ENCODE measurements at places on chromosomes 1 and 21.

DNA sequence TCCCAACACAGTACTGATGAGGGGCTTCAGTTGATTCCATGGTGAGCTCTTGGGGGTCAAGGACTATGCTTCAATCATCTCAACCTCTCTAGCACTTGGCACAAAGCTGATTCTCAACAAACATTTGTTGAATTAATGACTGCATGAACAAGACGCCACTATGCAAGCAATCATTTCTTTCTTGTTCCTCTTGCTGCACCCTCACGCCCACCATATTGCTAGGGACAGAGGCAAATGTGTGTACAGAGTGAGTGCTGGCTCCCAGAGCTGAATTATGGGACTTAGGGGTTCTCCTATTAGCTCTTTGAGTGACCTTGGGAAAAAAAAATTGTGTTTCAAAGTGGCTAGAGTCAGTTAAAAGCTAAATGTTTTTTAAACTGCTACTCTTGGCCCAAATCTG lies 2.5 kb downstream of the ADAR start:
- no peak for DNase-seq

DNA sequence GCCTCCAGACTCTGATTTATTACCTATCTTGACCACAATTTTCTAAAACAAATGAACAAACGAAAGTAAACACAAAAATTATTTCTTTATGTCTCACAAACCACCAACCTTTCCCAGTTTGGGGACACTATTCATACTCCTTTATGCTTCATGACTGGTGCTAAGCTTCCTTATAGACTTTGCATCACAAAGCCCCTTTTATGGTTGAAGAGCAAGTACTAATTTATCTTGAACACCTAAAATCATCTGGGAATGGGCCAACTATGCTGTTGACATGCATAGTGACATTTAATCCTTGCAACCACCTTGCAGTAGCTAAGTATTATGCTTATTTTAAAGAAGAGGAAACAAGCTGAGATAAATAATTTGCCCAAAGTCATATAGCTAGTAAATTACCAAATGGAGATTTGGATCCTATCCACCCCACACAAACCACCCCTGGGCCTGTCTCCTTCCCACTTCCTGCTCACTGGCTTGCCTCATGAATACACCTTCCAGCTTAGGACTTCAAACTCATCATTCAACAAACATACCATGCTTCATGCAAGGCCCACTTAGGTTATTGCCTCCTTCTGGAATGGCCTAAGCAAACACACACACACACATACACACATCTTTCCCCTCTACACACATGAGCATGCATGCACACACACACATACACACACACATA lies 192.2 kb downstream of the PLPP3 start:
- no peak for DNase-seq

GRCh38 chr1:87426463-87427249 lies 98.0 kb downstream of the LMO4 start:
- no peak for DNase-seq

GRCh38 chr1:23291706-23292105 lies 52.4 kb downstream of the HNRNPR start:
- DNase-seq, result no peak

- no peak for DNase-seq
These were observed 74.0 kb upstream of the EXO1 start for GRCh38 chr1:241773991-241774390.

- no peak for DNase-seq
These were observed 142.2 kb downstream of the NFIA start for GRCh38 chr1:61224609-61225008.

- peak; percentile 54 for DNase-seq
These were observed 157.7 kb downstream of the TRIM33 start for GRCh38 chr1:114353262-114353661.

DNA sequence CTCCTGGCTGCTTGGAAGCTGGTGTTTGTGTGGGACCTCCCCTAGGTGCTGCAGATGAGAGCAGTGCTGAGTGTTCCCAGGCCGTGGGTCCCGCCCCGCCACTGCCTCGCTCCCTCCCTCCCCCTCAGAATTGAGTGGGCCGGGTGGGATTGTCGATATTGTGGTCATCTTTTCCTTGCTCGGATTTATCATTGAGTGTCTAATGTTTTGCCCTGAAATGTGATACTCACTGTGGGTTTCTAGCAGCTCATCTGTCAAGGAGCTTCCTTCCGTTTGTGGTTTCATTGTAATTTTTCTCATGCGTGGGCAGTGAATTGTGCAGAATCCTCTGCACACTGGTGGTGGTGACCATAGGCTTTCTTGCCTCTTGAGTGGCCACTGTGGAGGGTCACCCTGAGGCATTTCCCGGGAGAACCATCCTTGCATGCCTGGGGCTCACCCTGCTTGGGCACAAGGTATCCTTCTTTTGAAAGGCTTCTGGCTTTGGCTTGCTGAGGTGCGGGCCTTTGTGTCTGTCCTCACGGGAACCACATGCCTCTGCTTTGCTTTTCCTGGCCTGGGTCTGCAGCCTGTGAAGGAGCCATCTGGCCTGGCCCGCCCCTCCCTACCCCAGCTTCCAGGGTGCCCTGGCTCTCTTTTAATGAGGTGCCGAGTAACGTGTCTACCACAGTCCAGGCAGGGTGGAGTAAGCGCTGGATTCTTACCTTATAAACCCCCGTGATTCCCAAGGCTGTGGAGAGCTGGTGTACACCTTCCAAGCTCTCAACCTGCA lies 25.6 kb downstream of the SLX9 start:
- peak; percentile 37 for DNase-seq

- DNase-seq, result peak; percentile 43
These were observed 492 bp downstream of the HLX start for GRCh38 chr1:220879509-220880361.

GRCh38 chr1:212819726-212820125 lies 27.7 kb downstream of the SPATA45 start:
- peak; percentile 33 for DNase-seq

All from KBM-7 (cell line).